ENCODE measurements at places on chromosomes 6 and 20.

DNA sequence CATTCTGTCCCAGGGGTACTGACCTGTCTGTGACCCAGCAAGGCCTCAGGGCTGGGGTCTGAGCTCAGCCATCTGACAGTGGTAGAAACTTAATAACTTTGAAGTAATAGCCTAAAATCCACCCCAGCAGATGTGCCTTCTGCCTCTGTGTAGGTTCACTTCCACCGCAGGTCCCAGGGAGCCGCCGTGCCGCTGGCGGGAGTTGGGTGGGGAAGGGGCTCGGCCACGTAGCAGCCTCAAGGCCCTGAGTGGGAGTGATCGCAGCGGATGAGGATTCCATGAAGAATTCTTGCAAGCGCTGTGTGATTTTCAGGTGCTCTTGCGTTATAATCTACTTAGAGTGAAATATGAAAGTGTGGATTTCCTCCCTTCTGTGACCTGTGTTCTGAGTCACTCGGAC is 163.7 kb downstream of the DTNBP1 start:
- no peak for DNase-seq

GRCh38 chr6:149852180-149852579 is 12.0 kb downstream of the LRP11 start:
- no peak for DNase-seq

DNA sequence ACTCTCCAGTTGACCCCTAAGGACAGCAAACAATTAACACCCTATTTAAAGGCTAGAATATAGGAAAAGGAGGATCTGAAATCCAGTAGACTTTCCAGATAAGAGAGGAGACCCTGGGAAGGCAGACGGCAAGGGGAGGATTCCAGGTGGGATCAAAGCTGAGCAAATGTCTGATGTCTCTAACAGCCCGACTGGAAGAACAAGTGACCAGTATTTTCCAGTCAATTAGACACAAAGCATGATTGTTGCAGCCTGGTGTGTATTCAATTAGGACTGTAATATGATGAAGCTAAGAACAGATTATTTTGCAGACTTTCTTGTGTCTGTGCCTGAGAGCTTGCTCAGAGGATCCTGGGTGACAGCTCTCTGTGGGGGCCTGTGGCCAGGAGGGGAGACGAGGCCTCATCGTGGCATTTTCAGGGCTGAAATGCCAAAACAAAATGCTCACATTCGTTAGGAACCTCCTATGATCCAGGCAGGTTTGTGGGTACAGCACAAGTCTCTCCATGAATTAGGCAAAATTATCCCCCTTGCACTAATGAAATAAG is 471.8 kb upstream of the AGPAT4 start:
- no peak for DNase-seq

GRCh38 chr6:91659891-91660290 is 1073.0 kb upstream of the MAP3K7 start:
- DNase-seq: no peak

GRCh38 chr6:33820243-33820642 is 16.4 kb upstream of the MLN start:
- DNase-seq: no peak

GRCh38 chr6:89270951-89271721 is 44.0 kb downstream of the GABRR2 start:
- no peak for DNase-seq

DNA sequence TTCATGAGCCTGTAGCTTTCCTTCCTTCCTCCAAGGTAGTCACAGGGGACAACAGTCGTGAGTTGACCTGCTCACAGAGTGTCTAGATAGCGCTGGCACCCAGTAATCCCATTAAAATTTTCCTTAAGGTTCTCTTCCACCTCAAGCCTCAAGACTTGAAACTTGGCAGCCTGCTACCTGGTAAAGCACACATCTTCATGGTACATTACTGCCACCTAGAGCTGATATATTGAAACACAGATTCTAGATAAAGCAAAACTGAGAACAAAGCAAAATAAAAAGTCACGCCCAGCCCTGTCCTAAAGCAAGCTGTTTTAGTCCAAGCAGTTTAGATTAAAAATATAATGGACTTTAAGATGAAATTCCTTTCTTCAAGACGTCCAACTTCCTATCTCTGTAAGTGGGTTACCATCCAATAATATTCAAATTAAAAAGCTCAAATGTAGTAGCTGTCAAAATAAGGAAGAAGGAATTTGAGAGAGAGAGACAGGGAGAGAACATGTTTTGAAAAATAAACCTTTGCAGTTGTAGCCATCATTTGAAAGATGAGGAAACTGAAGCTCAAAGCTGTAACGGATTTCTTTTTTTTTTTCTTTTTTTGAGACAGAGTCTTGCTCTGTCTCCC is 50.7 kb upstream of the CD83 start:
- no peak for DNase-seq

- no peak for DNase-seq
Measured at GRCh38 chr20:17614812-17615644, 45.2 kb downstream of the DSTN start.

GRCh38 chr6:13667655-13668054 is 44.0 kb downstream of the RANBP9 start:
- no peak for DNase-seq

- DNase-seq: no peak
Measured at GRCh38 chr6:149586149-149586548, 20.0 kb downstream of the GINM1 start.

DNA sequence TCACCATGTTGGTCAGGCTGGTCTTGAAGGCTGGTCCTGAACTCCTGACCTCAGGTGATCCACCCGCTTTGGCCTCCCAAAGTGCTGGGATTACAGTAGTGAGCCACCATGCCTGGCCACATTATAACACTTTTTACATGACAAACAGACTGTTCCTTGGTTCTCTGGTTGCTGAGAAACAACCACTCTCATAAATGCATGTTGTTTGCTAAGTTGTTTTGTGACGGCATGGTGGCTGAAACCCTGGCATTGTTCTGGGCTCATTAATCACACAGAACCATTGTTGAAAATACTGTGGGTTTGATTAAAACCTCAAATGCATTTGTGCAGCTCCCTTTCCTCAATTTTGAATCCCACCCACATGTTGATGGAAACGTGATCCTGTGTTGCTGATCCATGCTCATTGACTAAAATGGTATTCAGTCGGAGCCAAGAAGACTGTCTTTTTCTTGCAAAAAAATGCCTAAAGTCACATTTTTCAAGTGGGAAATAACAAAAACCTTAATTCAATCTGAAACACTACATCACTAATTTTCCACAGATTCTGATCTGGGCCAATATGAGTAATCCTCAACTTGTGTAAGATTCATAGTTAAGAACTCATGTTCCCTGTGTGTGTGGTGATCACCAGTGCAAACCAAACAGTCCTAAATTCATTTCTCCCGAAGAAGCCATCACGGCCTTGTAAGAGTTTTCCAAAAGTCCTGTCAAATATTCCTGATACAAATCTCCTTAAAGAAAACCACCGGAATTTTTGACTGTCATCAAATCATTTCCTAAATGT is 132.8 kb downstream of the FNDC1 start:
- no peak for DNase-seq

- DNase-seq: no peak
Measured at GRCh38 chr6:69647726-69648125, 149.1 kb downstream of the LMBRD1 start.

- DNase-seq: no peak
Measured at GRCh38 chr6:147117580-147117979, 86.6 kb upstream of the STXBP5 start.
